ENCODE measurements at places on chromosomes 1 and 21.

- no peak for DNase-seq
Observed at GRCh38 chr1:90726425-90726985, 9.4 kb upstream of the BARHL2 start.

GRCh38 chr1:2431103-2431502 is 18.7 kb upstream of the PEX10 start:
- DNase-seq, result no peak

- peak; percentile 59 for DNase-seq
Observed at GRCh38 chr1:12333036-12333785, 103.4 kb downstream of the VPS13D start.

DNA sequence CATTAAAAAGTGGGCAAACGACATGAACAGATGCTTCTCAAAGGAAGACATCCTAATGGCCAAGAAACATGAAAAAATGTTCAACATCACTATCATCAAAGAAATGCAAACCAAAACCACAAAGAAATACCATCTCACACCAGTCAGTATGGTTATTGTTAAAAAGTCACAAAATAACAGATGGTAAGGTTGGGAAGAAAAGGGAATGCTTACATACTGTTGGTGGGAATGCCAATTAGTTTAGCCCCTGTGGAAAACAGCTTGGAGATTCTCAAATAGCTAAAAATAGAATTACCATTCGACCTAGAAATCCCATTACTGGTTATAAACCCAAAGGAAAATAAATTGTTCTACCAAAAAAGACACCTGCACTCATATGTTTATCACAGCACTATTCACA is 369.4 kb downstream of the KCNH1 start:
- no peak for DNase-seq

DNA sequence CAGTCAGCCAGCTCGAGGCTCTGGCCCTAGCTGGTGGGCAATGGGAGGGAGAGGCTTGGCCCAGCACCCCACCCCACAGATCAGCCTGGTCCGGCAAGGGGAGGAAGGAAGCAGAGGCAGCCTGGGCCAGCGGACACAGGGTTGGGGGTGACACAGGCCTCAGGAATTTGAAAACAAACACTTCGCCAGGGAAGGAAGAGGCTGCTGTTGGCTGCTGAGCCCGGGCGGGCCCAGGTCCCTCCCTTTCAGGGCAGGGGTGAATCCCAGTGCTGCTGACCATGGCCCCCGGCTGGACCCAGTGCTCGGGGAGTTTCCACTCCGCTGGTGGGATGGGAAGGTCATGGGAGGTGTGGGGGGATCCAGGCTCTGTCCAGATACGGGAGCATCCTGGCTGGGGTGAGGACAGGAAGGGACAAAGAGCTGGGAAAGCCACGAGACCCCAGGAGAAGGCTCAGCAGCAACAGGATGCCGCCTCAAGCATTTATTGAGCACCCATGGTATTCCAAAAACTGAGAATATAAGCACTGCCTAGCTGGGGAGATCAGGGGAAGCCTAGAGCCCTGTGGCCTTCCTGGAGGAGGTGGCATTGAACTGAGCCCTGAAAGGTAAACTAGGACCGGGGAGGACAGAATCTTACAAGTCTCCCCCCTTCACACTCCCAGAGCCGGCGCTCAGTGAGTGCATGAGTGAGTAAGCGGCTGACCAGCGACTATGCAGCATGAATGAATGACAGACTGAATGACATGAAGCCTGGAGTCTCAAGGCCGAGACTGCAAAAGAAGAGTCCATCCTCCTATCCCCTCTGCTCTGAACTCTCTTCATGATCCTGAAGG is 26.2 kb upstream of the EPHA2 start:
- peak; percentile 83 for DNase-seq

DNA sequence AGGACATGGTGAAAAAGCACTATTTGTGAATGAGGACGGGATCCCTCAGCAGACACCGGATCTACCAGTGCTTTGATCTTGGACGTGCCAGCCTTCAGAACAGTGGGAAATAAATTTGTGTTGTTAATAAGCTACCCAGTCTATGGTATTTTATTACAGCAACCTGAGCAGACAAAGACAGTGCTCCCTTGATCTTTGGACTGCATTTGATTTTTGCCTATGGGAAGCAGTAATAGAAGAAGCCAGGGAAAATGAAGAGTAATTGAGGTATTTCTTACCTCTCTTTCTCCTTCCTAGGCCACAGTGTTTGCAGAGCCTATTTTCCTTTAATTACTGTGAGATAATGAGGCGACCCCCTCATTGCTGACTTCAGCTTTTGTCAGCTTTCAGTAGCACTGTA is 87.9 kb downstream of the PDE4B start:
- DNase-seq, result no peak

DNA sequence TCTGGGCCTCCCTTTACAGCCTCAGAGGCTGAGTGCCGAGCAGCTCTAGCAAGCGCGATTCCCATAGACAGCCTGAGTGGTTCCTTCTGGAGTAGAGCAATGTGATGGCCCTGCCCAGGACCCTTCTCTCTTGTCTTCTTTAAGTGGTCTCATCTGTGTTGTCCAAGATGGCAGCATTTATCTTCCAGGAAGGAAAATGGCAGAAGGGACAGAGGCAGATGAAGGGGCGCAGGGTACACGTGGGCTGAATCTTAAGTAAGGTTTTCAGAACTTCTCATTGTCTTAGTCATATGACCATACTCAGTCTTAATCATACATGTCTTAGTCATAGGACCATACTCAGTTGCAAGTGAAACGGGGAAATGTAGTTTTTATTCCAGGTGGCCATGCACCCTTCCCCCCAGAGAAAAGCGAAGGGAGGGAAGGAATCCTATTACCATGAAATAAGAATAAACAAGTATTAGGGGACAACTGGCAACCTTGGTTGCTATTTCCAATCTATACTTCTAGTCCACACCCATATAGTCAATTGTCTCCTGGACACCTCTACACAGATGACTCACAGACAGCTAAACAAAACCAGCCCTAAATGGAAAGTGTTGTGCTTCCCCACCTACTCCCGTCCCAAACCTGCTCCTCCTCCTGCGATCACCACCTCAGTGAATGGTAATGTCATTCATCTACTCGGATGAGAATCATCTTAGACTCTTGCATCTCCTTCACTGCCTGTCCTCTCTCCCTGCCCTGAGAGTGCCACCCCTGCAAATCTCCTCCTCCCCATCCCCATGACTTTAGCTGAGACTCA is 13.3 kb downstream of the OVAAL start:
- no peak for DNase-seq

GRCh38 chr1:1215080-1215676 is 1.2 kb upstream of the TNFRSF4 start:
- DNase-seq, result no peak

GRCh38 chr1:51534447-51534846 is 15.4 kb upstream of the EPS15 start:
- DNase-seq, result no peak

GRCh38 chr1:115437196-115437595 is 99.1 kb upstream of the NGF start:
- DNase-seq, result no peak

DNA sequence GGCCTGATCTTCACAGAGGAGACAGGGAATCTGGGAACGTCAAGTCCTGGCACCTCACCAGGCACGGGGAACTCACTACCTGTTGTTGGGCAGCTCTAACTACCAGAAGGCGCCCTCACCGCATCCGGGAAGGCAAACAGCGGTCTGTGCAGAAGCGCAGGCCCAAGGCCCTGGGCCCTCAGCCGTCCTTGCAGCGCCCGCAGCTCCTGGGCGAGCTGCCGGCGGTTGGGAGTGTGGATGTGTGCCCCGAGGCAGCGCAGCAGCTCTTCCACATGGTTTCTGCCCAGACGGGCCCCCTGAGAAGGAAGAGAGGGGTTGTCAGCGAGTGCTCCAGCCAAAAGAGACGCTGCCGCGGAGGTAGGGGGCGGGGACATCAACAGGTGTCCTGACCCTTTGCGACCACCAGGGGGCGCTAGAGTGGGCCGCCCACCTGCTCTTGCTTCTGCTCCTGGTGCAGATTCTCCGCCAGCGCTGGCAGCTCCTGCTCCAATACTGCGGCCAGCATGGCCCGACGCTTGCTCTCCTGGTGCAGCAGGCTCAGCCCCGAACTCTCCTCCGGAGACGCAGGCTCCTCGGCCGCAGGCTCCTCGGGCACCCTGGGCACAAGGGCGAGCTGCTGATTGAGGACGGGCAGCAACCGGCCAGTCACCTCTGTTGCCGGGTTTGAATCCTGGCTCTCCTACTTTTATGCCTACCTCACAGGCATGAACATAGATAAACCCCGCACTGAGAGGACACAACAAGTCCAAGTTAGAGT is 9.3 kb downstream of the MAP3K6 start:
- DNase-seq, result no peak

DNA sequence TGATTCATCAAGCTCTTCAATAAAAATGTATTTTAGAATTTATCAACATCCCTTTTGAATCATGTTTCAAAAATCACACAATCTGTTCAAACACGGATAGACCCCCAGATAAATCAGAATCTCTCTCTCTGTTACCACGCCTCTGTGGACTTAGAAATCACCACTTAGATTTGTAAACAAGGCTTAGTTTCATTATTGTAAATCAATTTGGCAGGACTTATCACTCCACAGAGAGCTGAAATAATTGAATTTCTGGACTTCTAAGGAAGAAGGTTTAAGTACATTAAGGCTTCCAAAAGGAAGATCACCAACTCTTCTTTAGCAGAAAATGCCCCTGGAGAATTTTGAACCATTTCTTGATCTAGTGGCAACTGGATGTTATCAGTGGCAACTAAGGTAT is 100.4 kb downstream of the APP start:
- DNase-seq, result no peak

- no peak for DNase-seq
Observed at GRCh38 chr21:31233711-31234110, 110.3 kb downstream of the TIAM1 start.

DNA sequence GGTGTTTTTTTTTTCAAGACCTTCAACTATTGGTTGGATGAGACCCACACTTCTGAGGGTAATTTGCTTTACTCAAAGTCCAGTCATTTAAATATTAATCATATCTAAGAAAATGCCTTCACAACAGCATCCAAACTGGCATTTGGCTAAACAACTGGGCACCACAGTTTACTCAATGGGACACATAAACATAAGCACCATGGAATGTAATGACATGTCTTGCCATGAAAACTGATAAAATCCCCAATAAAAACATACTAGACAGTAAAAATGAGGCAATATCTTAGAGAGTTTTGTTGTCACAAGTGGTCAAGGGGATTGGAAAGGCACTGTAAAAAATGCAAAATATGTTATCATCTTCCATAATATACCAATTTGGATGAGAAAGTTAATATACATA is 838.8 kb upstream of the ADAMTS5 start:
- no peak for DNase-seq

GRCh38 chr1:67830928-67831830 is 2.1 kb downstream of the GNG12 start:
- DNase-seq, result no peak

- no peak for DNase-seq
Observed at GRCh38 chr1:93620841-93621210, 60.8 kb downstream of the BCAR3 start.

DNA sequence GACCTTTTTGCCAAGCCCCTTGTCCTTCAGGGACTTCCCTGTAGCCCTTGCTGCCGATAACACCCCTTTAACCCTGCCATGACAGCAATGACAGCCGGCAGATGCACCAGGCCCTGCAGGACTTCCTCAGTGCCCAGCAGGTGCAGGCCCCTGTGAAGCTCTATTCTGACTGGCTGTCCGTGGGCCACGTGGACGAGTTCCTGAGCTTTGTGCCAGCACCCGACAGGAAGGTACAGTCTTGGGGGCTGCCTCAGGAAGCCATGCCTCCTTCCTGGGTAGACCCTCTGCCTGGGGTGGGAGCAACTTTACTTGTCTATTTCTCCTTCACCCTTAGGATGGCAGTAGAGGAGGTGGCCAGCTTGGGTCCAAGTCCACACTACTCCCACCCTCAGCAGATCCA is 16.1 kb upstream of the PADI6 start:
- no peak for DNase-seq

DNA sequence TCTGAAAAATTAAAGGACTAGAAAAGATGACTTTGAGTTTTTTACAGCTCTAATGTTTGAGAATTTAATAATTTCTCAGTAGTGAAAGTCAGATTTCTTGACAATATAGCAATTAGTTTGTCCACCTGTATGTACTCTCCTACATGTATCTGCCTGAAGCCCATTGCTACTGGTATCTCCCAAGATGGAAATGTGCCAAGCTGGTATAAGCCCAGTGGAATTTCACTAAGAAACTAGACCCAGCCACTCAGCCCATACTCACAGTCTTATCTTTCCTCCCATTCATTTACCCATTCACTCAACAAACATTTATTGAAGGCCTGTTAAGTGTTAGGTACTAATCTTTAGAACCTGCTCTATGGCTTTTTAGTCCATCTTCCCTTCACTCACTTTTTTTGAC is 21.6 kb upstream of the TRIM45 start:
- no peak for DNase-seq

DNA sequence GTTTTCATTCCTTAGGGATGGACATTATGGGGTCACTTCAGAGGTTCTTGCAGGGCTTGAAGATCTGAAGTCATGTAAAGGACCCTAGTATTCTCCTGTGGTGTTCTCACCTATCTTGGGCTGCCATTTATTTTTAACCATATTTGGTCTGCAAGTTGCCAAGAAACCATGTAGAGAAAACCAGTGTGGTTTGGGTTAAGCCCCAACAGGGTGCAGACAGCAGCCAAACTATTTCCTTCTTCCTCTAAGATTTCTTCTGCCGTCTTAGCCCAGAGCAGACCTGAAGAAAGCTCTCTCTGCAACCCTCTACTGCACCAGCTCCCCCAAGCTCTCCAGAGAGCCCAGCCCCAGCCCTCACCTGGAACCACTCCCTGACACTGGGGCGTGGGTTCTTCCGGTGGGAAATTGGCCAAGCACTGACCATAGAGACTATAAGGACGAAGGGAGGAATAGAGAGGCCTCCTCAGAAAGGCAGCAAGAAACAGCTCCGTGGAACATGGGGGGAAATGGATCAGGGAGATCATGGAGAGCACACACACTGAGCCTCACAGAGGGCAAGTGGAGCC is 136.6 kb downstream of the SYF2 start:
- no peak for DNase-seq

- DNase-seq, result no peak
Observed at GRCh38 chr21:14480411-14481031, 65.6 kb downstream of the SAMSN1 start.

DNA sequence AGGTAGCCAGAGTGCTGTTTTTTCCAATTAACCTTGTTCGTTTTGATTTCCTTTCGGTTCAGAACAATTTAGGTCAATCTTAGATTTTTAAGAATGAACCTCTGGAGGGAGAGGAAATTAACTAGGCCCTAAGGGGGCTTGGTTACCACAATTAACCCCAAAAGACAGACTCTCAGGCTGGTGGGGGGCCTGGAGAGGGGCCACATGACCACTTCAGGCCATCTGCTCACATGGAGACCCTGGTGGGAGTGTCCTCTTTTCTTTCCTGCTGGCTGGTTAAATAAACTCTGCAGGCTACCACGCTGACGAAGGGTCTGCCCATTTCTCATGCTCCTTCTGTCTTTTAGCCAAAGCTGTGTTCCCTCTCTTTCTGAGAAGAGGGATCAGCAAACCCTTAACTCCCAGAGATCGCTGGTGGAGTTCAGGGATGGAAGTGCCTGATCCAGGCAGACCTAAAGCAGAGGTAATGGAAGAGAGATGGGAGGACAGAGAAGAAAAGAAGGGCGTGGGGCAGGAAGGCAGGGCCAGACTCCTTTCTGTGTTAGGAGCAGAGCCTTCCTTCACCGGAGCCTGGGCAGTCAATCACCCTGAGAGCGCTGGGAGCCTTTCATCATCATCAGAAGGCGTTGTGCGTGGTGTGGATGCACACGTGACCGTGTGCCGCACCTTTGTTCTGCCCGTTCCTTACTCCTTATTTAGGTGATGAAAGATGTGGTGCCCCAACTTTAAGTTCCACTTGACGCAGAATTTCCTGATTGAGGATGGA is 58.5 kb downstream of the KIF26B start:
- no peak for DNase-seq
